ENCODE measurements at places on chromosomes 2 and 18. TPM values are rescaled to one million over a fixed set of nuclear protein-coding genes. Genes with fewer than 3 reads are reported as not detected.

- peaks cover 4% of the 10 kb centered on the region for H3K4me1 ChIP-seq
- H3K27me3 ChIP-seq = no peaks in the 10 kb centered on the region
- no peak overlapping the region for H3K4me3 ChIP-seq
- no peak overlapping the region for H3K27ac ChIP-seq
- H3K36me3 ChIP-seq = no peaks in the 10 kb centered on the region
- DNase-seq = no peak
These were observed 36.8 kb upstream of the ZNF532 start for GRCh38 chr18:58827886-58828285.

DNA sequence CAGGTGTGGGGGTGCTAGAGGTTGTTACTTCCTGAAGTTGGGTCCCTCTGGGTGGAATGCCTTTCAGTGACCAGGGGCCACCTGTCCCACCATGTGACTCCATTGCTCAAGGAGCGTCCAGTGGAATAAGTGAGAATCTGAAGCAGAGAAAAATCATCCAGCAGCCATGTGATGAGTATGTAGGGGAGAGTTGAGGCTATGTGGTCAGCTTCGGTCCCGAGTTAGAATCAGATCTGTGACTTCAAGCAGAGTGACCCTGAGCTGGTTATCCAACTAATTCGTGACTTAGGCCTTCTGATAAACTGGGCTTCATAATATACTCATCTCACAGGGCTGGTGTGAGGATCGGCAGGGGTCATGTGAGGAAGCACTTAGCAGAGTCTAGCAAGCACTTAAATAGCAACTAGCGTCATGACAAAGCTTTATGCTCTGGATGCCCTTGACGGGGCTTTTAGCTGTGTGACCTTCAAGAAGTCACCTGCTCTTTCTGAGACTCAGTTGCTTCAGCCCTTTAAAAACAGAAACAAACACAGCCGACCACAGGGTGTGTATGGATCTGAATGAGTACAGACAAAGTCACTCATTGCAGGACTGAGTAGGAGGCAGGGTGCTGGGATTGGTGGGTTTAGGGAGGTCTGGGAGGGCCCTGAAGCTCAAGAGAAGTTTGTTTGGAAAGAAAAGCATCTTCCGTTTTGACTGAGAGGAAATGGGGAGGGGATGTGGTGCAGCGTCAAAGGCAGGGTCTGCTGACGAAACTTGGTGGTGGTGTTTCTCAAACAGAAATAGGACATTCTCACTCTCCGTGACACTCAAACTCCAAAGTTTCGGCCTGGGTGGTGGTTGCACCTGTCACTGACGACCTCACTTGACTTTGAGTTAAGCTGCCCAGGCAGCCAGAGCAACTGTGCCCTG lies 264.0 kb upstream of the CXCR4 start:
- no peaks in the 10 kb centered on the region for H3K27me3 ChIP-seq
- no peaks in the 10 kb centered on the region for H3K36me3 ChIP-seq
- H3K4me1 ChIP-seq = peaks cover 2% of the 10 kb centered on the region
- H3K27ac ChIP-seq = no peak overlapping the region
- no peak overlapping the region for H3K4me3 ChIP-seq
- DNase-seq = no peak

DNA sequence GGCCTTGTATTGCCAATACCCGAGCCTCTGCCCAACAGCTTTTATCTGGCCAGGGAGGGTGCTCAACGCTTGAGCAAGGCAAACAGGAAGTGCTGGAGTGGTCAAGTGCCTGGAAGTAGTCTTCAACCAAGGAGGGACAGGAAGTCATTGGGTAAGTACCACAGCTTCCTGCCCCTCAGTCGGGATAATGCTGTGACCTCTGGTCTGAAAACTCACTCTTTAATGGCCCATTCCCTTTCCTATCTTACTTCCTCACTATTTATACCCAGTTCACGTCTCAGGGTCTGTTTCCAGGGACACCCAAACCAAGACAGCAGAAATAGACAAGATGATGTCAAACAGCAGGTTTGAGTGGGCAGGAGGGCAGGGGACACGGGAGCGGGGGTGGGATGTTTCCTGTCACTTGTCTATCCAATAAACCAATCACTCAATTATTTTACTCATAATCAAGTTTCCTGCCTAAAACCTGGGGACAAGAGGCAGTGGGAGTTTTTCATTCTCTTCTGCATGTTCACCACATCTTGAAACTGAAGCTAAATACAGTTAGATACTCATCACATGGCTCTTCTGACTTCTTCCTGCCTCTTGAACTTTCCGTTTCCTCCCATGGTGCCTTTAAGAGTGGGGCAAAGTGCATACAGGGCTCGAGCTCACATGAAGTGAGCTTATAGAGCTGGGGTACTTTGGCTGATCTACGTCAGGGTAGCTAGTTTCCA lies 68.9 kb upstream of the CAB39 start:
- H3K4me3 ChIP-seq = no peak overlapping the region
- H3K27me3 ChIP-seq = no peaks in the 10 kb centered on the region
- H3K4me1 ChIP-seq = no peaks in the 10 kb centered on the region
- DNase-seq = no peak

GRCh38 chr2:165239230-165239629 lies at the start of gene SCN2A:
SCN2A (plus strand) TSS chr2:165239414; CDS start chr2:165295824, 56,410 bp downstream.
- H3K27ac ChIP-seq = no peak within 1 kb of the TSS
- H3K4me3 ChIP-seq = no peak within 1 kb of the TSS
- H3K36me3 ChIP-seq = no peaks in the 10 kb centered on the region
- H3K27me3 ChIP-seq = peaks cover 43% of the 10 kb centered on the region
- H3K4me1 ChIP-seq = no peaks in the 10 kb centered on the region

DNA sequence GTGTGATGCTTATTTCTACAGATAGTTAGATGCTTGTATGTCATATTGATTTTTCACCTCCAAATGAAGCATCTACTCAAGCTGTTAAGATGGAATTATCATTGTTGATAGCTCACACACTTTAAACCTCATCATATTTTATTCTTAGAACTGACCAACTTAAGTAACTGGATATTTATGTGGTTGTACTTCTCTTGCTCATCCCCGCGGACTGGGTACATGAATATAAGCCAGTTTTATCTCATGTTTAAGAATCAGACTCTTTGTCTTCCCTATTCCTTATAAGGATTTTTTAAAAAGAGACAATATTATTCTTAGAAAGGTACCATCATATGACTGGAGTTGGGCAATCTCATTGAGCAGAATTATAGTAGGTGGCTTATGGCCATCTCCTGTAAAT lies 358.7 kb downstream of the DSC3 start:
- no peaks in the 10 kb centered on the region for H3K36me3 ChIP-seq
- no peak overlapping the region for H3K27ac ChIP-seq
- H3K4me1 ChIP-seq = no peaks in the 10 kb centered on the region
- no peak for DNase-seq
- peaks cover 43% of the 10 kb centered on the region for H3K27me3 ChIP-seq

Gene INSIG2
- total RNA-seq = 15.0 TPM

Gene FAP
- total RNA-seq = 8.7 TPM
